MCF 10A (cell line): ENCODE measurements at places on chromosomes 7 and 10.

DNA sequence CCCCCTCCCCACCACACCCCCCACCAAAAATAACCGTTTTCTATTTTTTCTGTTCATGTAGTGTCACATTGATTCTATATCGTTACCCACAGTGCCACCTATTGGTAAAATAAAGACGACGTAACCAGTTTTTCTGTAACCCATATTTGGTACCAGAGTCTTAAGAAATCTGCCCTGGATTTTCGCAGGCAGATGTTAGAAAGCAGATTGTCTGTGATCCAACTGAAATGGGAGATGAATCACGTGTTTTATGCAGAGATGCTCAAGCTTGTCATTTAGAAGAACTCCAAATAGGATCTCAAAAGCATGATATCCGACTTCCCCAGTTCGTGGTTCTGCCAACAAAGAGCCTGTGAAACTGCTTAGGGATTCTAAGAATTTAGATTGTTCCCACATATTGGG is 261.1 kb upstream of the CSTF2T start:
- peak; percentile 58 for DNase-seq

- no peak for DNase-seq
Observed at GRCh38 chr7:77771901-77772300, 26.3 kb downstream of the TMEM60 start.

- DNase-seq: no peak
Observed at GRCh38 chr7:33794419-33794818, 110.9 kb upstream of the BMPER start.

DNA sequence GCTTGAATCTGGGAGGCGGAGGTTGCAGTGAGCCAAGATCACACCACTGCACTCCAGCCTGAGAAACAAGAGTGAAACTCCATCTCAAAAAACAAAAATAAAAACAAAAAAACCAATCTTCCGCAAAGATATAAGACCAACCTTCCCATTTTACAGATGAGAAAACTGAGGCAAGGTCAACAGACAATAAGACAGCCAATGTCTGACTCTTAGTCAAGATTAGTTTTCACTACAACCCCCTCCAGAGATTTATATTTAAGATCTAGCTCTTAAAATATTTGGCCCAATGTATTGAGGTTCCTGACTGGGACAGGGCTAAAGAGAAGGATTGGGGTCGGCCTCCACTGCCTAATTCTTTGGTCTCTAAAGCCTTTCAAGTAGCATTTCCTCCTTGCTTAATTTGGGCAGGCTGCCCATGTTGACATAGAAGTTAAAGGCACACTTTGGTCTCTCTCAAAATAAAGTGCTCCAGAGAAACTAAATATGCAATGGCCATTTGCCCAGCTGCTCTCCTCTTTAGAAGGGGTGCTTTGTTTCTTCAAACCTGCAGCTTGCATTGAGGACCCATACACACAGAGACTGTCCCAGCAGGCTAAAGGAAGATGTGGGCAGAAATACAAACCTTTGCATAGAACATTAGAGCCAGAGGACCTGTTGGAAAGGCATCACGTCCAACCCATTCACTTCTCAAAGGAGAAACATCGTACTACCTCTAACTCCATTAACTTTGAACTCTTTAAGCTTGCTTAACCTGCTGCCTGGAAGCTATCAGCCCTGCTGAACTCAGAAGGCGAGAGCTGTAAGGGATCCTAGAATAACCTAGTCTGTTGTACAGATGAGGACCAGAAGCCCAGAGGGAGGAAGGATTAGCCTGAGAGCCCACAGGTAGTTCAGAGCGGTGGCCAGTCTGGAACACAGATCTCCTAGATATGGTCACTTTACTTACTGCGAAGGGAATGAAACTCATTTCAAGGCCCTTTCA is 3.9 kb downstream of the TECTB start:
- DNase-seq: no peak

DNA sequence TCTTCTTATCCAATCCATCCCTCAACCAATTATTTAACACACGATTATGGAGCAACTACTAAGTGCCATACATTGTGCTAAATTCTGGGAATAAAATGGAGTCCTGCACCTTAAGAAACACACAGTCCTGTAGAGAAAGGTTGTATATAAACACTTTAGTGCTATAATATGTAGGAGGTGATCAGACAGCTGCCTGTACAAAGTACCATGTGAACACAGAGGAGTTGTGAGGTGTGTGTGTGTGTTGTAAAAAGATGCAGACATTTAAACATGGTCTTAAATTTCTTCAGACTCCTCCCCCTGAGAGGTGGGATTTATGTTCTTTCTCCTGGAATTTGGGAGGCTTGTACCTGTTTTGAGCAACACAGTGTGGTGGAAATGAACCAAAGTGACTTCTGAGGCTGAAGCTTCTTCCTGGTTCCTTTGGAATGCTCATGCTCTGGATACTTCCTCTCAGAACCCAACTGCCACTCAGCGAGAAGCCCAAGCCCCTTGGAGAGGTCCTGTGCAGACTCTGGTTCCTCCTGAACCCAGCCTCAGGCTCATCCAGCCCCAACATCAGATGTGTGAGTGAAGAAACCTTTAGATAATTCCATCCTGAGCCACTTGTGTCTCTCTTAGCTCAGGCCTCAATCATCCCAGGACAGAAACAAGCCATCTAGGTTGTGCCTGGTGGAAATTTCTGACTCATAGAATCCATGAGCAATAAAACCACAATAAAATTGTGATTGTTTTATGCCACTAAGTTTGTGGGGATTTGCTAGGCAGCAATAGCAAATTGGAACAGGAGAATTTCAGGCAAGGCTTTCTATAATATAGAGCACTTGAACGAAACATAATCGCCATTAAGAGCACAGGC is 161.2 kb upstream of the FAM3C start:
- DNase-seq: no peak

DNA sequence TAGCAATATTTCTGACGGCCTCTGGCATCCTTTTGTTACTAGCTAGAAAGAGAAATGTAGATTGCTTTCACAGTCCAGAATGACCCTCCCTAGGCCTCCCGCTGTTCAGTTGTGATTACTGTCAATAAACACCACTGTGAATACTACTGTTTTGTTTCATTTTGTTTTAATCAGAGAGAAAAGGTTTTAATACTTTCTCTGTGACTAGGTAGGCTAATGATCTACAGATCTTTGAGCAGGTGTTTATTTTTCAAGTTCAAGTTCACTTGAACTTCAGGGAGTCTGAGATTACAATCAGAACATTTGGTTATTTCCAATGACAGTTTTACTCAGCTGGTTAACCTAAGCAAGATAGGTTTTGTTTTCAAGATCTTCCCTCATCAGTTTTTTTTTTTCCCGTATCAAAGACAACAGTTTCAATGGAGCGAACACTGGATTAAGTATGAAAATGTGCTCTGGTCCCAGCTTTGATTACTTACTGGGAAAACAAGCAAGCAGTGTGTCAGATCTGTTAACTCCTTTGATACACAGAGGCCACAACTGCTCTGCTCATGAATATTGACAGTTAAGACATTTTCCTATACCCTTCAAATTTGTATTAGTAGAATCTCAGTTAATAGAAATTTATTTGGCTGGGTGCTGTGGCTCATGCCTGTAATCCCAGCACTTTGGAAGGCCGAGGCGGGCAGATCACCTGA is 34.8 kb downstream of the VKORC1L1 start:
- DNase-seq: no peak

DNA sequence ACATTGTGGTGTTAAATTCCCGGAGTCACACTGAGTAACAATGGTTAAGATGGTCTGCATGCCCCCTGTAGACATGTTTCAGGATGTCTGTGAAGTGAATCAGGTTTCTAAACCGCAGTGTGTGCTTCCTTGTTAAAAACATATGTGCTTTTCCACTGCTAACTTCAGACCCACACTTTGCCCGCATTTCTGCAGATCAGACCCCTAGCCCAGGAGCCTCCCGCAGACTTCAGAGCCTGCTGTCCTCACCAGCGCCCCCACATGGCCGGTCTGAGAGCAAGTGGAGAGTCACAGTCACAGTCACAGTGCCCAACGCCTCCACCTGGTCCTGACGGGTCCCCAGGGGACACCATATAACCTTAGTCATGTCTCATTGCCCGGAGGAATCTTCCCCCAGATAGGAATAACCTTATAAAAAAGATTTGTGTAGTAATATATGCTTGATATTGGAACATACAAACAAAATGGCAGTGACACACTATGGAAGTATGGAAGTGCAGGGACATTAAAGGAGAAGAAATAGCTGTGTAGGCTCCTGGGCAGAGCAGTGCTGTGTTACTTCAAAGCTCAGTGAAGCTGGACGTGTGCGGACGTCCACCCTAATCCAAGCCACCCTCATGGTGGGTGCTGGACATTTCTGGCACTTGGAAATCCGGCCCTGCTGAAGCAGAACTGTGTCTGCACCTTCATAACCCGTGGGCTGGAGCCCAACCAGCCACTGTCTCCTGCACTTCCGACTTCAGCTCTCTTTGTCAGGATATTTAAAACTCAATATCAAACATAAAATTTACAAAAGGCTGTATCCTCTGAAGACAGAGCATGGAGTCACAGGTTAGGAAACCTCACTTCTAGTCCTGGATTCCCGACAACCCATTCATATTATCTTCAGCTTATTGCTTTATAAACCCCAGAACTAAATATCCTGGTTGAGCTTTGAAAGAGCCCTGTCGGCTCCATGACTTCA is 29.0 kb downstream of the GSTO2 start:
- DNase-seq: no peak

- DNase-seq: no peak
Observed at GRCh38 chr10:1633783-1634182, 103.5 kb downstream of the ADARB2 start.

GRCh38 chr7:27399791-27400567 is 157.4 kb downstream of the EVX1 start:
- DNase-seq: no peak

GRCh38 chr10:124994573-124995473 is 52.9 kb downstream of the ZRANB1 start:
- no peak for DNase-seq

DNA sequence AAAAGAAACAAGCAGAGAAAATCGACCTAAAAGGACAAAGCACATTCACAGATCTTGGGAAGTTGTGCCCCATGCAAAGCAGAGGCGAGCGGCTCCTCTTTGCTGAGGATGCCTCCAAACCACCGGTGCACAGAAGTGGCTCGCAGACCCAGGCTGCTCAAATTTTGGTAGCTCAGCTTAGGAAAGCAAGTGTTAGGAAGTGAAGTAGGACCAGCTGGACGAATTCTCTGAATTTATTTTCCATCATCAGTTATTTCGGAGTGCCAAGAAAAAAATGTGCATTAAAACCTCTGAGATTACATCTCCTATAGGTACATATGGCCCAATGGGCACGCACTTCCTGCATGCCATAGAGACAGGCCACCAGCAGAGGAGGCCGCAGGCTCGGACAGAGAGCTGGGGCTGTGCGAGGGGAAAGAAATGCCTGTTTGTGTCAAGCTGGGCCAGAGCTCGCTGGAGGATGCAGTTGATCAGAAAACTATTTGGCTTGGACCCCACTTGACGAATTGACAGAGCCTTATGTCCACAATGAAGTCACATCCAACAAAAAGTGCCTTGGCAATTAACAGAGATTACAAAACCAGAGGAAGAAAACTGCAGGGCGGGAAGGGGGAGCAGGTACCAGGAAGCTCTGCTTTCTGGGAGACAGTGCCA is 122.3 kb upstream of the LYZL2 start:
- DNase-seq: peak; percentile 56

DNA sequence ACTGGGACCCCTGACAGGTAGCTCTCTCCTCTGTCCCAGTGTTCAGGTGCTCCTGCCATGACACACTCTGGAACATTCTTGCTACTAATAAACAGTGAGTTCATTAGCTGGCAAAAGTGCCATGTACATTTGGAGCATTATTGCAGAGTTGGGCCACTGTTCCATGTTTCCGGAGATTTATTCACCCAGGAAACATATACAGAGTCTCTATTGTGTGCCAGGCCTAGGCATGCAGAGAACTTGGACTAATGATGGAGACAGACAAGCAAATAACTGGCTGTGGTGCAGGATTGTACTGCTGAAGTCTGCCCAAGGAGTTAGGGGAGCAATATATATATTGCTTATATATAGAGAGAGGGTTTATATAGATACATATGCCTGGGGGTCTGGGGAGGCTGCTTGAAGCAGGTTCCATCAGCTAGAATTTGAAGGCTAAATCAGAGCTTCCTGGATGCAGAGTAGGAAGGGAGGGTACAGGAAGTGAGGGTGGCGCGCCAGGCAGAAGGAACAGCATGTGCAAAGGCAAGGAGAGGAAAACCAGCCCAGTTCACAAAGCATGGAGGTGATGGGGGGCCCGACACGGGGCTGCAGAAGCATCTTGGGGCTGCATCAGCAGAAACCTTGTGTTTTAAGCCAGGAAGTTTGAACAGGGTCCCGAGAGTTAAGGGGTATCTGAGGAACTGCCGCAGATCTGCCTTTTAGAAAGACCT is 22.7 kb upstream of the EEPD1 start:
- no peak for DNase-seq

- no peak for DNase-seq
Observed at GRCh38 chr10:79323602-79324001, 23.7 kb upstream of the PPIF start.

- DNase-seq: no peak
Observed at GRCh38 chr10:71632896-71633600, 86.5 kb downstream of the C10orf105 start.

- DNase-seq: no peak
Observed at GRCh38 chr7:55185321-55185802, 166.5 kb downstream of the EGFR start.

GRCh38 chr10:131817866-131818509 is 82.8 kb upstream of the PPP2R2D start:
- DNase-seq: no peak

GRCh38 chr10:219731-220472 is 84.6 kb downstream of the ZMYND11 start:
- DNase-seq: no peak

DNA sequence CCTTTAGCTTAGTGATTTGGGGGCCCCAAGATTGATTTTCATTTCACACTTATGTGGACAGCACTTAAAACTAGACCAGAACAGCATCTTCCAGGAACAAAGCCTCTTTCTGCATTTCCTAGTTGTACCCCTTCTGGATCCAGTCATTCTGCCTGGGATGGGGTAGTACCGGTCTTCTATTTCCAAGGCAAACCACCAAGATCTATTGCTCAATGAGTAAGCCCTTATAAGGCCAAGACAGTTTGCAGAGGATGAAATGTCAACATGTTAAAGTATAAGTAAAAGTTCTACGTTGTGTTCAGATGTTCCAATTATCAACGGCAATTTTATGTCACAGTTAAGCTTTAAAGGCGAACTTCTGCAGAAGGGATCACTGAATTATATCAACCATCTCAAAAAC is 106.9 kb upstream of the ZNF746 start:
- DNase-seq: no peak

DNA sequence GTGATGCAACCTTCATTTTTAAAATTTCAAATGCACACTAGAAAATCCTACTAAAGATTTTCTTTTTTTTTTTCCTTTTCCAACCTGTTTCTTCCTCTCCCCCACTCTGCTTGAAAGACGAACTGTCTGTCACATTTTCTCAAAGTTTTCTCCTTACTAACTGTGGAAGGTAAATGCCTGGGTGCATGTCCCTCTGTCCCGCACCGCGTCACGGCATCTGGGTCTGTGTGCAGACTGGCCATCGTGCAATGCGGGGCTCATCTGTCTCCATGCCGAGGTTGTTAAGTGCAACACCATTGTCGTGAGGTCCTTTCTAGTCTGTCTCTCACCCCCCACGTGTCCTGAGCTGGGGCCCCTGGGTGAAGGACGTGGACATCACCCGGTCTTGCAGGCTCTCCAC is 28.4 kb downstream of the PFKFB3 start:
- DNase-seq: no peak

- no peak for DNase-seq
Observed at GRCh38 chr7:136033413-136034031, 56.4 kb upstream of the MTPN start.

- DNase-seq: no peak
Observed at GRCh38 chr10:7471720-7472367, 61.0 kb upstream of the SFMBT2 start.
